ENCODE measurements at places on chromosomes 2 and 18. TPM values are rescaled to one million over a fixed set of nuclear protein-coding genes. Genes with fewer than 3 reads are reported as not detected.

The SLC4A5 gene
- 0.11 TPM for total RNA-seq

The SERPINB4 gene
- total RNA-seq, result 0.07 TPM

The KIAA2012 gene
- not detected for total RNA-seq

The C2orf74 gene
- total RNA-seq, result 16.4 TPM

The BOD1L2 gene
- total RNA-seq, result not detected
